ENCODE measurements at places on chromosomes 5 and 9.

- no peak for DNase-seq
These were observed 38.9 kb downstream of the EXD3 start for GRCh38 chr9:137383784-137384756.

DNA sequence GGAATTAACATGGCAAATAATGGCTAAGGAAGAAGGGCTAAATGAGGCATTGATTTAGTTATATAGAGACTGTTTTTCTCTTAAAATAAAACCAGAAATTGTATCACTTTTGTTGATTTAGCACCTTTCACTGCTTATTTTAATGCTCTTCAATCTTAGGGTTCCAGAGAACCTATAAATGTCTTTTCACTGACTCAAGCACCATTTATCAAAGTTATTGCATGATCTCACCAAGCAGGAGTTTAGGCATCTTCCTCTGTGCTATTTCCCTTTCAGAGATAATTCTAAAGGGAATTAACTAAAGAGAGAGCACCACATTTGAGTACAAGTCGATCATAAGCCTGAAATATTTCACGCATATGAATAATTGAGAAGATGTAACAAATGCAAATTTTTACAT, 357.1 kb downstream of the CDH18 start:
- DNase-seq: no peak

DNA sequence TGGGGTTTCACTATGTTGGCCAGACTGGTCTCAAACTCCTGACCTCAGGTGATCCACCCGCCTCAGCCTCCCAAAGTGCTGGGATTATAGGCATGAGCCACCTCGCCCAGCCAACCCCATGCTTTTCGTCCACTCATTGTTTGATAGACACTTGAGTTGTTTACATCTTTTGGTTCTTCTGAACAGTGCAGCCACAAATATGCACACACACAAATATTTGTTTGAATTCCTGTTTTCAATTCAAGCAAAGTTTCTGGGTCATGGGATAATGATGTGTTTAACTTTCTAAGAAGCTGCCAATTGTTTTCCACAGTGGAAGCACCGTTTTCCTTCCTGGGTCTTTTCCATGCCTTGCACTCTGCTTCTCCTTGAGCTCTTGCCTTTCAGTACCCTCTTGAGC, 6.8 kb upstream of the PAEP start:
- no peak for DNase-seq

GRCh38 chr9:83266666-83267496, 203.9 kb upstream of the RASEF start:
- no peak for DNase-seq

DNA sequence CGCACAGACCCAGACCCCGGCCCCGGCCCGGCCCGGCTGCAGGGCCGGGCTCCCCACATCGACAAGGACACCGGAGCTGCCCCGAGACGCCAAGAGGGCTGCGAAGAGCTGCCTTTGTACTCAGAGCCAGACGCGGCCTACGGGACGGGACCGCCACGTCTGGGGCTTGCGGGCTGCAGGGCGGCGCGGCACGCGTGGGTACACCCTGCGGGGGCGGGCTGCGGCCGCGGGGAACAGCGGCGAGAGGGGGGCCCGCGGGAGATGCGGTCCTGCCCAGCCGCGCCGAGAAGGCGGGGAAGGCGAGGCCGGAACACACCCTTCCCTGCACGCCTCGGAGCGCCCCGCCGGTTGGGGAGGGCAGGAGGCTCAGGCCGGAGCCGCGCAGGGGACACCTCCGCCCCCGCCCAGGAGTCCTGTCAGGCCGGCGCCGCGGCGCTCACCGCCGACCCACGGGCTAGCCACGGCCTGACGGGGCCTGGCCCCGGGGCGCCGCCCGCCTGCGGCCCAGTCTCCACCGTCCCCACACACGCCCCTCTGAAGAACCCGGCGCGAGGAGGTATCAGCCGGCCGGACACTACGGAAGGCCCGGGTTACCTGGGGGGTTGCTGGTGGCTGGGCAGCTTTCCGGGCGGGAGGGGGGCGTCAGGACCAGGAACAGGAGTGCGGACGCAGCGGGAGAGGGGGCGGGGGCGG, 478 bp downstream of the RAB14 start:
- peak; percentile 19 for DNase-seq

DNA sequence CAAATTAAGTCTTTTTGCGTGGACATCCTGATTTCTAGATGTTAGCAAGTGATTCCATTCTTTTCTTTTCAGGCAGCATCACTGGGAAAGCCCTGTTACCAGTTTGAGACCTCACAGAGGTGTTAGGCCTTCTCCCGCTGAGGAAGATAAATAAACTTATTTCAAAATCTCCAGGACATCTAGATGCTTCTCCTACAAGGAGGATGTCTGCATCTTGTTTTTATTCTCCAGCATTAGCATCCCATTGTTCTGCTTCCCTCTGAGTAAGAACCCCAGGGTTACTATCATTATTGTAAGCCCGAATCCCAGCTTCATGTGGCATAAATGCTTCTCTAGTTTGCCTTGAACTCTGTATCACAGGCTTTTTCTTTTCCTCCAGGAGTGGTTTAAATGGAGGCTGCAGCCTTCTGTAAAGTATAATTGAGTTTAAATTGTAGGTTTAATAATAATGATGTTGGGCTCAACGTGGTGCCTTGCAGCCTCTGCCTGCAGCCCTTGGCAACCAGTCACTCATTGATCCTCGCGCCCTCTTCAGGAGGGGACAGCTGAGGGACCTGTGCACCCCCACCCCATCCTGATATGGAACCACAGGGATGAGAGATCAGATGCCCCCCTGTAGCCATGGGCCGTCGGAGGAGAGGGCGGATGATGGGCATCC, 114.9 kb downstream of the PDZD2 start:
- DNase-seq: peak; percentile 22

DNA sequence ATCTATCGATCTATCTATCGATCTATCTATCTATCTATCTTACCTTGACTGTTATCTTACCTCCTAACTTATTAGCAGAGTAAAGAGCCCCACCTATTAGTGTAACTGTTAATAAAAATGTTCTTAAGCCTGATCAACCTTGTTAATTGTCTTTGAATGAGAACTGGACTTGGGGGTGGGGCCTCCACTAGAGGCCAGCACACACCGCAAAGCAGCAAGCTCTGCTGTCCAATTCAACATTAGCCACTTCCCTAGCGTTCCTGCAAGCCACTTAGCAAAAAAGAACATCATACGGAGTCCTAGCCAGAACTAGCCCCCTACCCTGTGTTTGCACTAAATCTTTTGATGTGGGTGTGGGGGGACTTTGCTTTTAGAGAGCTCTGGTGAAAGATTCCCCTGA, 515.8 kb downstream of the KDM4C start:
- no peak for DNase-seq

GRCh38 chr9:128786681-128787601, at the start of gene TBC1D13:
Gene TBC1D13, plus strand, starts transcription at chr9:128787253. Its CDS starts 101 bp downstream, at chr9:128787354.
- peak; percentile 82 for DNase-seq

Data from NCI-H2081 (cell line).